Stimulated activated CD4-positive, alpha-beta T cell treated with anti-CD3 and anti-CD28 coated beads, Interleukin-4, amount 100 ng/mL, for 48 hours (primary cell): ENCODE measurements at places on chromosomes 16 and 17.

DNA sequence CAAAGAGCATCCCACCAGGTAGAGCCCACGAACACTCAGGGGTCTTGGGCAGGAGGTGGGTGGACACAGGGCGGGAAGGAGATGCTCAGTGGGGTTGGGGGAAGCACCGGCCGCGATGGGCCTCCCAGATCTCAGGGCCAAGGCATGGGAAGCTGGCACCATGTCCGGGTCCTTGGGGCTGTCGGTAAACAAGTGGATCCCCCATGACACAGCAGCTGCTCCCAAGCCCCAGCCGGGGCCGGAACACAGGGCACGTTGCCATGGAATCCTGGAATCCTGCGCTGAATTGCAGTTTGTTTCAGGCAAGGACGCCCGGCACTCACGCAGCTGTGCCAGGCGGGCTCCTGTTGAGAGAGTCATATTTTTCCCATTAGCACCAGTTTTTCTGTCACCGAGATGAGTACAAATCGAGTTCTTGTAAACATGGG is 23.0 kb upstream of the CHMP6 start:
- DNase-seq, result no peak

DNA sequence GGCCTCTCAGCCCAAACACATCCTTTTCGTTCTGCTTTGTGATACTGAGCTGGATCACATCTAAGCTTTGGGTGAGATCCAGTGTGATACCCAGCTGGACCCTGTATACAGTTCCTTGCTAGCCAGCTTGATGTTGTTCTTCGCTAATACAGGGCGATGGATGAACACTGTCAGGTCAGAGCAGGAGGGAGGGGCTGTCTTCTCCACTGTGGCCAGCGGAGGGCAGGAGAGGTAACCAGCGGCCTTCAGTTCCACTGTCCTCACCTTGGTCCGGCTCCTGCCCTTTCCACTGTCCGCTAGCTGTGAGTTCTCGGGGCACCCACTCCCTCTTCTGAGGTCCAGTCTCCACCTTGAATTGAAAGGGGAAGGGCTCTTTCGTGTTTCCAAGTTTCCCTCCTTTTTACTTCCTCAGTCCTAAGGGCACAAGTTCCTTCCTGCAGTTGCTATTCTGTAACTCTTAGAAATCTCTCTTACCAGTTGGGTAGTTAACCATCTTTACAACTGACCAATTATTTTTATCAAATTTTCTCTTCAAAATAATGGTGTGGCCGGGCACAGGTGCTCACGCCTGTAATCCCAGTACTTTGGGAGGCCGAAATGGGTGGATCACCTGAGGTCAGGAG is 3.0 kb upstream of the ZNF213 start:
- DNase-seq, result peak; percentile 38

DNA sequence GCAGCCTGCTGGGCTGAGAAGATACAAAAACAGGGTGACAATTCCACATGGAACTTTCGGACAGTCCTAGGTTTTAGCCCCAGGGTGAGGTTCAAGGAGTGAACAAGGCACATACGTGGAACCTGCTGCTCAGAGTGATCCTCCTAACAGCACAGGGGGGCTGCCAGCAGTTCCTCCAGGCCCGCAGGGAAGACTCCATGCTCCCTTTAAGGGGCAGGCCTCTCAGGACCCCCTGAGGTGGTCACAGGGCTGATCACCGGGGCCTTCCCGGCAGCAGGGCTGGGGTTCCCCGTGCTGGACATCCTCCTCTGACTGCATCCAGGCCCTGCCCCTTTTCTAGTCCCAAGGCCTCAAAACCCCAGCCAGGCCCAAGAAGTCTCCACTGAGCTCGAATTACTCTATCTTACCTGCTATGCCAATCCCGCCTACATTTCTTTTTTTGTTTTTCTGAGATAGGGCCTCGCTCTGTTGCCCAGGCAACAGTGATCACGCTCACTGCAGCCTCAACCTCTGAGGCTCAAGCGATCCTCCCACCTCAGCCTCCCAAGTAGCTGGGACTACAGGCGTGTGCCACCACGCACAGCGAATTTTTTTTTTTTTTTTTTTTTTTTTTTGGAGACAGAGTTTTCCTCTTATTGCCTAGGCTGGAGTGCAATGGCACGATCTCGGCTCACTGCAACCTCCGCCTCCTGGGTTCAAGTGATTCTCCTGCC is 10.4 kb downstream of the CANT1 start:
- DNase-seq, result no peak

GRCh38 chr17:12510535-12510934 is 155.2 kb upstream of the MYOCD start:
- DNase-seq, result no peak

- DNase-seq, result no peak
These were observed 21.7 kb downstream of the ATP6V0D1 start for GRCh38 chr16:67459066-67459860.

DNA sequence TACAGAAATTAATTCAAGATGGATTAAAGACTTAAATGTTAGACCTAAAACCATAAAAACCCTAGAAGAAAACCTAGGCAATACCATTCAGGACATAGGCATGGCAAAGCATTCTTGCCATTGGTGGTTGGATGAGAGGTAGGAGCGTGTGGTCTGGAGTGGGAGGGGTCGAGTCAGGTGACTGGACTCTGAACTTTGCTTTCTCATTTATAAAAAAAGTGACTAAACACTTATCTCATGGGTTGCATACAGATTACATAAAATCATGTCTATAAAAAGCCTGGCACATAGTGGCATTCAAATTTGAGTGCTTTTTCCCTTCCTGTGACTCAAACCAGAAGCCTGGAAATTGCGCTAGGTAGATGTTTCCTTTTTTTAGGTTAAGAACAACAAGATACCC is 159.7 kb upstream of the SHISA6 start:
- DNase-seq, result no peak
